Smooth muscle cell of bladder (primary cell): ENCODE measurements at places on chromosomes 16 and 17. TPM values are rescaled to one million over a fixed set of nuclear protein-coding genes. Genes with fewer than 3 reads are reported as not detected.

Gene GLG1
- 136 and 177 TPM in 2 replicates for total RNA-seq

Gene DPEP1
- total RNA-seq: 0.14 and 0.65 TPM in 2 replicates

Gene CA10
- not detected in 2 replicates for total RNA-seq

Gene SRCAP
- total RNA-seq: 9.8 and 20.4 TPM in 2 replicates

Gene FBXL16
- total RNA-seq: not detected in 2 replicates

Gene PRSS27
- total RNA-seq: 0.57 and 0.74 TPM in 2 replicates

Gene DOC2A
- total RNA-seq: 0.28 TPM in 1 of 2 replicates, not detected in the other

Gene ABCC6
- total RNA-seq: 0.83 and 2.3 TPM in 2 replicates

Gene C16orf92
- not detected in 2 replicates for total RNA-seq

Gene TMEM92
- total RNA-seq: under 0.01 and 0.09 TPM in 2 replicates

Gene STH
- total RNA-seq: not detected in 2 replicates

Gene SCPEP1
- total RNA-seq: 49.2 and 55.7 TPM in 2 replicates

Gene ZSCAN10
- not detected in 2 replicates for total RNA-seq

Gene ZG16B
- total RNA-seq: 0.18 and 1.3 TPM in 2 replicates

Gene ZNF18
- 10.8 and 11.7 TPM in 2 replicates for total RNA-seq

Gene CCL8
- total RNA-seq: 0.46 and 8.8 TPM in 2 replicates

Gene PIMREG
- total RNA-seq: 2.7 and 4.3 TPM in 2 replicates

Gene ZPBP2
- total RNA-seq: not detected in 2 replicates

Gene TPSD1
- not detected in 2 replicates for total RNA-seq

Gene CD300LB
- total RNA-seq: not detected in 2 replicates

Gene RAMP2
- total RNA-seq: 0.09 and 0.14 TPM in 2 replicates

Gene DDX28
- 7.8 and 10.3 TPM in 2 replicates for total RNA-seq

Gene BRCA1
- 5.1 and 7.3 TPM in 2 replicates for total RNA-seq

Gene TMEM235
- not detected in 2 replicates for total RNA-seq

Gene VTN
- total RNA-seq: 13.4 and 19.1 TPM in 2 replicates

Gene KRTAP9-8
- not detected in 2 replicates for total RNA-seq

Gene AIPL1
- not detected in 2 replicates for total RNA-seq

Gene CTRB2
- not detected in 2 replicates for total RNA-seq

Gene HES7
- not detected in 2 replicates for total RNA-seq

Gene NR1D1
- total RNA-seq: 0.85 and 1.3 TPM in 2 replicates

Gene KRTAP9-9
- not detected in 2 replicates for total RNA-seq

Gene MXRA7
- 160 and 244 TPM in 2 replicates for total RNA-seq

Gene UBALD2
- total RNA-seq: 1.4 and 1.6 TPM in 2 replicates

Gene MILR1
- total RNA-seq: 6.7 and 8.5 TPM in 2 replicates

Gene RDM1
- total RNA-seq: 0.09 and 0.28 TPM in 2 replicates

Gene ASIC2
- total RNA-seq: under 0.01 and 0.18 TPM in 2 replicates

Gene DNASE1L2
- total RNA-seq: 0.43 and 0.65 TPM in 2 replicates

Gene OR4D1
- total RNA-seq: not detected in 2 replicates

Gene OSGIN1
- total RNA-seq: 1.7 and 2.5 TPM in 2 replicates

Gene RND2
- total RNA-seq: 0.92 and 1.00 TPM in 2 replicates

Gene SULT1A2
- total RNA-seq: 0.09 and 0.28 TPM in 2 replicates

Gene TNFSF13
- 0.71 and 0.74 TPM in 2 replicates for total RNA-seq
